ENCODE measurements at places on chromosomes 6 and 20.
A peak's percentile ranks its signal among the peaks of the same experiment; 100 is the strongest.

- DNase-seq: no peak
Observed at GRCh38 chr20:18481596-18481995, 14.4 kb downstream of the POLR3F start.

- no peak for DNase-seq
Observed at GRCh38 chr6:145531822-145532221, 203.5 kb downstream of the EPM2A start.

DNA sequence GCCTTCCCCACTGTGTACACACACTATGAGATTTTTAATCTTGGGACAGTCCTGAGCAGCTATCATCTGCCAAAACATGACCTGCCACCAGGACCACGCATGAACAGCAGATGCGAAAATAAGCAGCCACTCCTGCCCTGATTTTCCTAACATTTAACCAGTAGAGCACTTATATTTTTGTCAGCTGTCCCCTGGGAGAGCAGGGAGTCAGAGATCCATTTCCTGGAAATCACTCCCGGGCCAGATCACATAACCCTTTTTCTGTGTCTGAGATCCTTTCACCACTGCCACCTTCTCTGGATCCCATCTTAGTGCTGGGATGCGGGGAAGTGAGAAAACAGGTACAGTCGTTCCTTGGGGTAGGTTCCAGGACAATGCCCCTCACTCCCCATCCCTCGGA is 5.7 kb downstream of the SDCBP2 start:
- DNase-seq: no peak

- DNase-seq: peak; percentile 49
Observed at GRCh38 chr20:29878281-29878741, 1379.2 kb upstream of the DEFB115 start.

GRCh38 chr6:291204-291696 is 1.0 kb upstream of the DUSP22 start:
- no peak for DNase-seq

- peak; percentile 91 for DNase-seq
Observed at GRCh38 chr6:21593412-21593926, at the start of gene SOX4. Gene SOX4 (plus strand): TSS chr6:21593751. CDS start chr6:21594535, 784 bp downstream.
